ENCODE measurements at places on chromosomes 1 and 21. TPM values are rescaled to one million over a fixed set of nuclear protein-coding genes. Genes with fewer than 3 reads are reported as not detected.

DNA sequence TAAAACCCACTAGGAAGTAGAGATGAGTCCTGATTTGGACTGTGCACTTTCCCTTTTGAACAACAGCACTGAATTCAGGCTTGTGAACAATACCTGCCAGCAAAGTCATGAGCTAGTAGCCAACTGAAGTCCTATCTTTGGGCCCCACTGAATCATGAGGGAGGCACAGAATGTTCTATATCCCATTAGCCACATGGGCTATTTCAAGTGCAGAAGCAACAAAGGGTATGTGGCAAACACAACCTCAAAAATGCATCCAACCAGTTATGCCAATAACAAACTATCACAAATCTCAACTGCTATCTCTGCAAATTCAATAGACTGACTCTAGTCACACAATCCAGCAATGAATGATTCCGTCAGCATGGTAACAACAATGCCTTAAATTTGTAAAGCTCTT is 276.0 kb downstream of the MRPL39 start:
- H3K4me3 ChIP-seq: no peak overlapping the region
- H3K36me3 ChIP-seq: no peaks in the 10 kb centered on the region
- no peak overlapping the region for H3K27ac ChIP-seq
- no peaks in the 10 kb centered on the region for H3K27me3 ChIP-seq

DNA sequence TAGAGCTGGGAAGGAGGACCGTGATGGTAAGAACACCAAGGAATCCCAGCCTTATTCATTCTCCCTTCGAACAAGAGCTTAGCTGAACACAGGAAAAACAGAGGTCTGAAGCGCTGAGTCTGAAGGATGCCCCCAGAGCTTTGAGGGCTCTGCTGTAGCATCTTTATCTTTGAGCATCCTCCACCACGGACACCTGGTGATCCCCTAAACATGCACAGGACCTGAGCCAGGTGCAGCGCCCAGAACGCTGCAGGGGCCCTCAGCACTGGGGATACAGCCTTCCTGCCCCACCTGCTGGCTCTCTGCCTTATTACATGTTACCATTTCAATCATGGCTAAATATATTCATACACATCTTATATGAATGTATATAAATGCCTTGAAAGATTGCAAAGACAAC is 7.7 kb upstream of the GPATCH4 start:
- H3K27ac ChIP-seq: no peak overlapping the region
- peaks cover 15% of the 10 kb centered on the region for H3K27me3 ChIP-seq
- no peak overlapping the region for H3K4me3 ChIP-seq

DNA sequence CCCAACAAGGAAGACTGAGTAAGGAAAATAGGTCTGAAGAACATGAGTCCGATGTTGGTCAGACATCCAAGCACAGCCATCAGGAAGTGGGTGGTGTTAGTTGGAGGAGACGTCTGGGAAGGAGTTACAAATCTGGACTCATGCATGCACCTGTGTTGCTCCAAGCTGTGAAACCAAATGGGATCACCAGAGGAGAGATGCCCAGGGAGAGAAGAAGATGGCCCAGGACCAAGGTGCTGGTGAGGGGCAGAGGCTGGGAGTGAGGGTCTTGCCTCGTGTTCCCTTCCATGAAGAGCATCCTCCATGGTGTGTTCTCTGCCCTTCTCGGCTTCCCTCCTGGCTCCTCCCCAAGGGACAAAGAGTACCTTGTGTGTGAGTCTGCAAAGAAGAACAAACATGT is 405.6 kb downstream of the NPHP4 start:
- H3K27ac ChIP-seq: no peak overlapping the region
- no peak for DNase-seq
- H3K36me3 ChIP-seq: no peaks in the 10 kb centered on the region
- no peak overlapping the region for H3K4me3 ChIP-seq

DNA sequence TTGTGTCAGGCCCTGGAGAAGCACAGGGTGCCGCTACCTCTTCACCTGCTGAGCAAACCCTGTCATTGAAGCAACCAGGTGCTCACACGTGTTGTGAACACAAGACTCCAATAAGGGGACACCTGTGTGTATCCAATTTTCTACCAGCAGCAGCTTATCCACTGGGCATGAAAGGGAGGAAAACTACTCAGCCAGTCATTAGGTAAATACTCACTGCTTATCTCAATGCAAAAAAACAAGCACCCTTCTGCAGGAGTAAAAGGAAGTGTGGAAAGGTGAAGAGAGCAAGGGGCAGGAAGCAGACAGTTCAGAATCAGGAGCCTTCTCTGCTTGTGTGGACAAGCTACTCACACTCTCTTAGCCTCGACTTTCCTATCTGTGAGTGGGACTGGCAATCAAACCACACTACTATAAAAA is 148.9 kb downstream of the ETS2 start:
- H3K4me3 ChIP-seq: no peak overlapping the region
- H3K27me3 ChIP-seq: no peaks in the 10 kb centered on the region
- no peak for DNase-seq
- H3K36me3 ChIP-seq: no peaks in the 10 kb centered on the region

GRCh38 chr21:45768740-45769048 is 125.2 kb downstream of the PCBP3 start:
- H3K27ac ChIP-seq: no peak overlapping the region
- no peaks in the 10 kb centered on the region for H3K4me1 ChIP-seq
- no peaks in the 10 kb centered on the region for H3K27me3 ChIP-seq
- no peaks in the 10 kb centered on the region for H3K36me3 ChIP-seq
- H3K4me3 ChIP-seq: no peak overlapping the region
- DNase-seq: no peak

Gene RNU1-4
- 6,803 TPM for total RNA-seq

Gene PRAMEF10
- not detected for total RNA-seq

DNA sequence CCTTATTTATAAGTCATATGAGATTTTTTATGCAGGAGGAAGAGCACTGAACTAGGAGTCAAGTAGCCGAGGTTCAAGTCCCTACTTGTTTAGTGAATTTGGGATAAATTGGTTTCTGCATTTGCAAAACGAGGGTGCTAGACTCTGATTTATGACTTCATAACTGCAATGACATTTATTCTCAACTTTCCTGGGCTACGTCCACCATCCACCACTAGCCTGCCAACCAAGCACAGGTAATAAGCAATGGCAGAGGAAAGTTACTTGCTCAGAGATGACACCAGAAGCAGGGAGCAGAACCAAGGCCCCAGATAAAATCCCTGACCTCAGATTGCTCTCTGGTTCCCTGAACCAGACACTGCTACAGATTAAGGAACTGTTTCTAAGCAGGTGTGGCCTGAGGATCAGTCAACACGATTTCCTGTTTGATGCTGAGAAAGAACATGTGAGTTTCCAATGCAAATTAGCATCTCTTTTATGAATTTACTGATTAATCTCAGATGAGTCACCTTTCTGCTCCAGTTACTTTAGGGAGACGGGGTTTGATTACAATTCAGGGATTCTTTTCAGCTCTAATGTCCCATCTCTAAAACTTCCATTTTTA is 52.7 kb downstream of the PLPP3 start:
- H3K4me3 ChIP-seq: no peak overlapping the region
- no peak for DNase-seq
- peaks cover 17% of the 10 kb centered on the region for H3K36me3 ChIP-seq
- H3K27me3 ChIP-seq: no peaks in the 10 kb centered on the region
- H3K27ac ChIP-seq: no peak overlapping the region
- H3K4me1 ChIP-seq: peaks cover 55% of the 10 kb centered on the region

DNA sequence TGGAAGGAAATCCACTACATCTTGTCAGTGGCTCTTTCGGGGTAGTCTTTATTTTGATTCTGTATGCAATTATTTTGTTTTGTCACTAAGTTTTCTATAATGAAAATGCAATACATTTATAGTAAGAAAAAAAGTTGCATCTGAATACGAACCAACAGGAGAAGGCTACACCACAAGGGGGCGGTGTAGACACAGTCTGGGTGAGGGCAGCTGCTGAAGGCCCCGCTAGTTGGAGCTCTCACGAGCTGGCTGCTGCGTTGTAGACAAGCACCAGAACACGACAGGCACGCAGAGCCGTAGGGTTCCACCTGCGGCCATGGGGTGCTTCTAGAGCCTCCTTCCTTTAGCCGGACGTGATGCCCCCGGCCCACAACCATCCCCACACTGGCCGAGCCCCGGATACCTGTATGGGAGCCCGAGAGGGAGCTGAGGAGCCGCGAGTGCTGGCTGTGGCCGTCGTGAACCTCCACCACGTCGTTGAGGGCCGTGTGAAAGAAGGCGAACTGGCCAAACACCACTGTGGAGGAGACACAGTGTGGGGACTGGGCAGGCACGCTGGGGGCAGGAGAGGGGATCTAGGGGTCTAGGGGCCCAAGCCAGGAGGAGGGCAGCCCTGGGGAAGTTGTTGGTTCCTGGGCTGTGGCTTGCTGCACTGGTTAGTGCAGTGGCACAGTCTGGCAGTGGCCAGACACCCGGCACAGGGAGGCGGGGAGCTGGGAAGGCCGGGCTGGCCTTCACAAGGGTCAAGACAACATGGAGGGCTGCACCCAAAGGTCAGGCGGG is 160.8 kb downstream of the ZSCAN20 start:
- H3K4me3 ChIP-seq: peak overlapping the region; percentile 17
- peak; percentile 90 for DNase-seq
- no peaks in the 10 kb centered on the region for H3K4me1 ChIP-seq
- H3K27me3 ChIP-seq: peaks cover 19% of the 10 kb centered on the region
- no peaks in the 10 kb centered on the region for H3K36me3 ChIP-seq

Gene SPRR4
- not detected for total RNA-seq

DNA sequence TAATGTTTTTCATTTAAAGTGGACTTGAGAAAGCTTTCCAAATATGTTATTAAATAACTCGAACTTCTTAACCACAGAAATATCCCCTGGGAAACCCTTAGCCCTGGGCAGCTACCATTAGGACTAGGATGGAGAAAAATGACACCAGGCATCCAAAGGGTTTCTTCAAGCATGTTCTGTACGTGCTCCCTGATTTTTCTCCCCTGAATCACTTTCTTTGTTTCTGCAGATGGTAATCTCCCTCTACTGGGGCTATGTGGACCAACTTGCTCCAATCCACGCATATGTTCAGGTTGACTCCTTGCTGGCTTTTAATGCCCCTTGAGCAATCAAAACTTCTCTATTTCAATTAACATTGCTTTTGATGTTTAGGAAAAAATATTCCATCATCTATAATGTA is 312.7 kb upstream of the C1orf87 start:
- no peaks in the 10 kb centered on the region for H3K27me3 ChIP-seq
- H3K36me3 ChIP-seq: no peaks in the 10 kb centered on the region
- DNase-seq: no peak
- no peak overlapping the region for H3K4me3 ChIP-seq

DNA sequence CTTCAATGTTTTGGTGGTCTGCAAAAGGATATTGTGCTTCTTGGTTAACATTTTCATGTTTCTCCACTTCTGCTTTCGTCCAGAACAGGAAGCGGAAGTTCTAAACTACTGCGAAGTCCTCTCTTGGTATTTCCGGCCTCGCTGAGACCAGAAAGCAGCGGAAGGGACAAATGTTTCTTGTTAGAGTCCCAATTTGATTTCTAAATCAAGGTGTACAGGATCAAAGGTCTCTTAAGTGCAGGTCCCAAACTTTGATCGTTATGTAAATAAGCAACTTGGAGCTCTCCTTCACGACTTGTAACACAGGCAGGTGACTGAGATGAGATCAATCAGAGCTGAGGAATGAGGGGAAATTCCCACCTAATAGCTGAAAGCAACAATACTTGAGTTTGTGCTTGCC is 40.1 kb upstream of the HMCN1 start:
- H3K36me3 ChIP-seq: no peaks in the 10 kb centered on the region
- no peaks in the 10 kb centered on the region for H3K27me3 ChIP-seq
- no peak for DNase-seq
- H3K4me1 ChIP-seq: peaks cover 21% of the 10 kb centered on the region

Gene OR4F16
- total RNA-seq: not detected

- no peak for DNase-seq
- no peak overlapping the region for H3K4me3 ChIP-seq
- peaks cover 7% of the 10 kb centered on the region for H3K27me3 ChIP-seq
- H3K36me3 ChIP-seq: no peaks in the 10 kb centered on the region
These were observed 188.3 kb upstream of the ARHGEF16 start for GRCh38 chr1:3265835-3266805.

Gene SGIP1
- total RNA-seq: 12.4 TPM

Gene LCE1C
- not detected for total RNA-seq

Gene ZNF669
- 9.0 TPM for total RNA-seq

- peaks cover 79% of the 10 kb centered on the region for H3K27me3 ChIP-seq
- H3K4me1 ChIP-seq: peaks cover 32% of the 10 kb centered on the region
- peak within 1 kb of the TSS; percentile 50 for H3K4me3 ChIP-seq
- H3K27ac ChIP-seq: no peak within 1 kb of the TSS
- H3K36me3 ChIP-seq: no peaks in the 10 kb centered on the region
- DNase-seq: no peak
These were observed at the start of gene SYT6 for GRCh38 chr1:114153261-114154145. TSS of gene SYT6 (minus strand) at chr1:114153869. CDS start at chr1:114153772, 97 bp downstream.

DNA sequence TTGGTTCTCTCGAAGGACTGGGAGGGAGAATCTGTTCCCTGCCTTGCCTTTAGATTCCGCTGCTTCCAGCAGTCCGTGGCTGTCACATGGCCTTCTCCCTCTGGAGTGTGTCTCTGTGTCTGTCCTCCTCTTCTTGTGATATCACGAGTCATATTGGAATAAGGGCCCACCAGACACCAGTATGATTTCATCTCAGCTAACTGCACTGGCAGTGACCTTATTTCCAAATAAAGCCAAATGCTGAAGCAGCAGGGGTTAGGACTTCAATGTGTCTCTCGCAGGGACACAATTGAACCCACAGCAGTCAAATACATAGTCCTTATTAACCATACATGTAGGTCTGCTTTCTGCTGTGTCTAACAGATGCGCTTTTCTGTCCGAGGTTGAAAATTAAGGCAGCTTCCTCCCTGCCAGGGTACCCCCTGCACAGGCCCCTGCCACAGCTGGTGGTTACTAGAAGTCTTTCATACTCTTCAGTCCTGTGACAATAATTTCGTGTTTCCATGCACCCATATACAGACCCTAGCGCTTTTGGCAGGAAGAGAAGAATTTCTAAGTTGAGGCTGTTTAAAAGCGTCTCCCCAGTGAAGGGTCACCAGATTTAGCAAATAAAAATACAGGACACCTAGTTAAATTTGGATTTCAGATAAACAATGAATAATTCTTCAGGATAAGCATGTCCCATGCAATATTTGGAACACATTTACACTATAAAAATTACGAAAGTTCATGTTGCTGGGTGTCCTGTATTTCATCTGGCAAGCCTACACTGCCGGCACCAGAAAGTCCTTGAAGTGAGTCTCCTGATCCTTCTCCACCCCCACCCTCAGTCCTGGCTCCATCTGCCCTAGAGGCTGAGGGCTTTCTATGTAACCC is 182.1 kb downstream of the ETS2 start:
- no peak for DNase-seq
- no peak overlapping the region for H3K4me3 ChIP-seq
- no peaks in the 10 kb centered on the region for H3K27me3 ChIP-seq

Gene ACTL8
- not detected for total RNA-seq

Gene TNNI3K
- total RNA-seq: 1.1 TPM

- no peak overlapping the region for H3K4me3 ChIP-seq
- no peak overlapping the region for H3K27ac ChIP-seq
- H3K4me1 ChIP-seq: peaks cover 27% of the 10 kb centered on the region
- peaks cover 90% of the 10 kb centered on the region for H3K27me3 ChIP-seq
- DNase-seq: peak; percentile 87
These were observed 2.8 kb downstream of the HES3 start for GRCh38 chr1:6246497-6247467.

Gene TIMM17A
- total RNA-seq: 28.5 TPM

GRCh38 chr1:162565460-162565859 is 3.9 kb downstream of the UAP1 start:
- H3K36me3 ChIP-seq: peaks cover 20% of the 10 kb centered on the region
- H3K4me3 ChIP-seq: no peak overlapping the region
- no peak overlapping the region for H3K27ac ChIP-seq
- no peak for DNase-seq

Gene LAMC2
- total RNA-seq: 24.9 TPM

All from lower lobe of right lung (tissue), 2 donors.